ENCODE measurements at places on chromosomes 2 and 18. TPM values are rescaled to one million over a fixed set of nuclear protein-coding genes. Genes with fewer than 3 reads are reported as not detected.
A peak's percentile ranks its signal among the peaks of the same experiment; 100 is the strongest.

DNA sequence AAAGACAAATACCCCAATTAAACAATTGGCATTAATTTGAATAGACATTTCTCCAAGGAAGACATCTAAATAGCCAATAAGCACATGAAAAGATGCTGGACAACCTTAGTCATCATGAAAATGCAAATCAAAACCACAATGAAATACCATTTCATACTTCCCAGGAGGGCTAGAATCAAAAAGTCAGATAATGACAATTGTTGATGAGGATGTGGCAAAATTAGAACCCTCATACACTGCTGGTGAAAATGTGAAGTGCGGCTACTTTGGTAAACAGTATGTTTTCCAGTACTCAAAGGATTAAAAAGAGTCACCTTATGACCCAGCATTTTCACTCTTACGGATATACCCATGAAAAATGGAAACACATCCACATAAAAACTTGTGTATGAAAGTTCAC lies 91.6 kb downstream of the FIGN start:
- DNase-seq, result peak; percentile 69

DNA sequence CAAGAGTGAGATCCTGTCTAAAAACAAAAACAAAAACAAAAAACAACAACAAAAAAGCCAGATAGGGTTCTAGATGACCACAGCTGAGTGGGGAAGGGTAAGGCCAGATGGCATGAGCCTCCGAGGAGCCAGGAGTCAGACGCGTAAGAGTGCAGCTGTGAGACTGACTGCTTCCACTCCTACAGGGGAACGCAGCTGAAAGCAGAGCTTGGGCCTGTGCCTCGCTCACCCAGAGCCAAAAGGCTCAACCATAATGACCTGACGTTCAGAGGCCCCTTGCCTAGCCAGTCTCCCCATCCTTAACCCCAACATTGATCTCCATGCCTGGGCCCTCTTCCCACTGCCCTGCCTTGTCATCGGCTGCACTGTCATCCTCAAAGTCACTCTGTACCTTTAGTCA lies 26.5 kb upstream of the NCL start:
- no peak for DNase-seq

DNA sequence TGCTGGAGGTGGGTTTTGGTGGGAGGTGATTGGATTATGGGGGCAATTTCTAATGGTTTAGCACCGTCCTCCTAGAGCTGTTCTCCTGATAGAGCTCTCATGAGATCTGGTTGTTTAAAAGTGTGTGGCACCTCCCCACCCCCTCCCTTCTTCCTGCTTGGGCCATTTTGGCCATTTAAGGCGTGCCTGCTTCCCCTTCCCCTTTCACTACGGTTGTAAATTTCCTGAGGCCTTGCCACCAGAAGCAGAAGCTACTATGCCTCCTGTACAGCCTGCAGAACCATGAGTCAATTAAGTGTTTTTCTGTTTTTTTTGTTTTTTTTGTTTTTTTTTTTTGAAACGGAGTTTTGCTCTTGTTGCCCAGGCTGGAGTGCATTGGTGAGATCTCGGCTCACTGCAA lies 335.7 kb upstream of the HS6ST1 start:
- no peak for DNase-seq

Gene NOSTRIN
- not detected for total RNA-seq

- no peak for DNase-seq
Measured at GRCh38 chr2:226623587-226624368, 175.8 kb downstream of the IRS1 start.

Gene GNLY
- not detected for total RNA-seq

GRCh38 chr18:58350526-58350925 lies 278.4 kb downstream of the ALPK2 start:
- peak; percentile 30 for DNase-seq

DNA sequence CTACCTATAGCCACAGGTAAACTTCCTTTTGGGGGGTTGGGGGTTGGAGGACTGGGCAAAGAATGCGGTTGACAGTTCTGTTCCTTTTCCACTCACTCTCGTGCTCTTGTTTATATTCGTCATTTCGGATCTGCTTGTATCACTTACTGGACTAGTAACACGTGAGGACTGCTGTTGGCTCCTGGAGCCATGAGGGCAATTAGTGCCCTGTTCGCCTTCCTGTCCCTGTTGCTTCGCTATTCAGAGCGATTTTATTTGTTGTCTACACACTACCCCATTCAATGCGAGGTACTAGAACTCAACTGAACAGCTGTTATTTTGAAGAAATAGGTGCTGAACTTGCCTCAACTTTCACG lies 1.1 kb downstream of the KCNJ3 start:
- DNase-seq, result no peak

DNA sequence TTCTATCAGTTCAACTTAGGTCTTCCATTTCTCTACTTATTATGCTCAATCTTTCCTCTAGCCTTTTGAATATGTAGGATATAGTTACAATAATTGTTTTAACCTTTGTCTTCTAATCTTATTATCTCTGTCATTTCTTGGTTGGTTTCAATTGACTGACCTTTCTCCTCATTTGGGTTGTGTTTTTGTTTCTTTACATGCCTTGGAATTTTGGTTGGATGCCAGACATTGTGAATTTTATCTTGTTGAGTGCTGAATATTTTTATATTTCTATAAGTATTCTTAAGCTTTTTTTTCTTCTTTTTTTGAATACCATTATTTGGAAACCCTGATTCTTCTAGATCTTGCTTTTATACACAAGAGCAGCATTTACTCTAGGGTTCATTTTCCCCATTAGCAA lies 30.7 kb upstream of the TMEM247 start:
- no peak for DNase-seq

GRCh38 chr2:152071092-152071491 lies 27.8 kb downstream of the CACNB4 start:
- DNase-seq, result no peak

DNA sequence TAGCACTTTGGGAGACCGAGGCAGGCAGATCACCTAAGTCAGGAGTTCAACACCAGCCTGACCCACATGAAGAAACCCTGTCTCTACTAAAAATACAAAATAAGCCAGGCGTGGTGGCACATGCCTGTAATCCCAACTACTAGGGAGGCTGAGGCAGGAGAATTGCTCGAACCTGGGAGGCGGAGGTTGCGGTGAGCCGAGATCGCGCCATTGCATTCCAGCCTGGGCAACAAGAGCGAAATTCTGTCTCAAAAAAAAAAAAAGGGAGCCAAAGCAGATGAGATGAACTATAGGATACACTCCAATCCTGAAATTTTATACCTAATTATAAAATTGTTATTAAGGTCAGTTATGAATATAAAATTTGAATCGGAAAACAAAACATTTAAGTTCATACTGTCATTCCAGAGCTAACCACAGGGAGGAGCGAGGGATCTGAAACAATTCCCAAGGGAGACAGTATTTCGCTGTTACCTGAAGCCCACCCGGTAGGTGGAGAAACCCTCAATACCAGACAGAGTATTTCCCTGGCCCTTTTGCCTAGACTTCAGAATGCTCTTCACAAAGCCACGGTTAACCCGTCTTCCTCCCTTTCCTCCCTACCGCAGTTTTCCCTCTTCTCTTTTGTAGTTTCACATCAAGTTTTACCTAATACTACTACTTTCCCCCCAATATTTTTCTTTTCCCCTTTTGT lies 1.4 kb downstream of the PPM1G start:
- DNase-seq, result peak; percentile 46

DNA sequence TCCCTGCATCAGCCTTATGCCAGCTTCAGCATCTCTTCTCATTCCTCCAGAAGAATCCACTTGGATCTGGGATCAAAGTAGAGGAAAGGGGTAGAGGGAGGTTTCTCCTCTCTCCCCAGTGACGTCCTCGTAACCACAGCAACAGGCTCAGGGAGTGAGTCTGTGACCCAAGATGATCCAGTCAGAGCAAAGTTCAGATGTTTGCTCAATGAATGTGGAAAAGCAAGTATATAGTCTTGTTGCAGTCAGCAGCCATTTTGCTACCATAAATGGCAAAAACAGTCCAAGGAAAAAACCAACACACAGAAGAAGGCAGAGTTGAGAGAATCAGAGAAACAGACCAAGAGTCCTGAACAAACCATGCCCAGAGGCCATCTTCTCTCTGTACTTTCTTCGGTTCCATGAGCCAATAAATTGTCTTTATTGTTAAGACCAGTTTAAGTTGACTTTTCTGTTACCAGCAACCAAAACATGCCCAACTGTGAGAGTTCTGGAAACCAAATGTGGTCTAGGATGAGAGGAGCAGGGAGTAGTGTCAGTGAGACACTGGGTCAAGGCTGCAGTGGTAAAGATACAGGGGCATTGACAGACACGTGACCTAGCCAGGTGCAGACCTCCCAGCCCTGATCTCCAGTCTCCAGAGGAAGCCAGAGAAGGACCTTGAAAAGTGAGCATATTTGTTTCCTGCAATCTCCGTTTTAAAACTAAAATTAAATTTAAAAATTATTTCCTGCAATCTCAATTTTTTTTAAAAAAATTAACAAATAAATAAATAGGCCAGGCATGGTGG lies 3.2 kb upstream of the CXCR1 start:
- no peak for DNase-seq

DNA sequence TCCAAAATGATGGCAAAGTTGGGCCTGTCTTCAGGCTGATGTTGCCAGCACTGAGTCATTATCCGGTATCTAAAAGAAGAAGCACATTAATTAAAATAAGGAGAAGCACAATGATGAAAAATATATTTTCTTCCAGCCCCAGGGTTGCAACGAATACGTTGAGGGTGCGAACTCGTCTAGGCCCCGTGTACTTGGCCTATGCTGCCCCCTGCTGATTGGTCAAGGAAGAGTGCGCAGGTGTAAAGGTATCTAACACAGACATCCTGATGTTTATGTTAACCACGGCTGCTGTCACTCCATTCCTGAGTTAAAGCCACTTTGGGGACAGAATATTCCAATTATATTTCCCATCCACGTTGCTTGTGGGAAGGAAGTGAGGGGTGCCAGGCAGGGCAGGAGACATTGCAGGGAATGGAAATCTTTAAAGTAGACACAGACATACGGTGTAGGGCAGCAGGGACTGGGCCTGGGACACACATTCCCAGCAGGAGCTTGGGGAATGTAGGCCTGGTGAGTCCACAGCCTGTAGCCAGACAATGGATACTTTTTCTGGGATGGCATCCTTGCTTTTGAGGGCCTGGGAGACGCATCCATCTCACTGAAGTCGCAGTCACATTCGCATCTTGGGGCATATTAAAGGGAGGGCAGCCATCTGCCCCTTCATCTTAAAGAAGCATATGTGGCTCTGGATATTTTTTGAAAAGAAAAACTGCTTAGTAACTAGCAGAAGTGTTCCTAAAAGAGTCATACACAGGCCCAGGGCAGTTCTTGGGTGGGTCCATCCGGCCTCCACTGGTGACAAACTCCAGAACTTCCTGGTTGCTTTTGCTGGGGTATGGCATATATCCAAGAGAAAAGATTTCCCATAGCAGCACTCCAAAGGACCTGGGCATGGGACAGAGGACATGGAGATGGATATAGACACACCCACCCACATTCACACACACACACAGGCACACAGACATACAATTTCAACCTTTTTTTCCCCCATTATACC lies 81.9 kb downstream of the CLIP4 start:
- DNase-seq, result peak; percentile 37

Gene COL4A4
- total RNA-seq, result 0.51 TPM

DNA sequence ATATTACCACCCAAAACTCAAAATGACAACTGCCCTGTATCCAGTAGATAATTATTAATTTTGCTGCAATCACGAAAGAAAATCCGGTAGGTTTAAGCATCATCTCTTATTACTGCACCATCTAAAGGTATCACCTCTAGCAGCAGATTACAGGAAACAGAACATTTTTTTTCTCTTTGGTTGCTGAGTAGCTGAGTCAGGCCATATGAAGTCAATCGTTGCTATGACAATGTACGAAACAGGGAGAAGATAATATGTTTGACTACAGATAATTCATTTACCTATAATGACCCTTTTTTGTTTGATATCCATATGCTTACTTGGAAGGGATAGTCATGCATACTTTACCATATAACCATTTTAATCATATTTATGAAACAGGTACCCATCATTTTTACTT lies 831.6 kb upstream of the CHAC2 start:
- peak; percentile 15 for DNase-seq

- no peak for DNase-seq
Measured at GRCh38 chr18:2303517-2304238, 267.6 kb downstream of the METTL4 start.

Gene ADD2
- 2.5 TPM for total RNA-seq

Gene SERPINB3
- total RNA-seq, result not detected

Gene MPV17
- 83.2 TPM for total RNA-seq
